Bronchial smooth muscle cell (primary cell): ENCODE measurements at places on chromosomes 2 and 18. TPM values are rescaled to one million over a fixed set of nuclear protein-coding genes. Genes with fewer than 3 reads are reported as not detected.

FAM228A gene
- total RNA-seq = 0.09 and 0.47 TPM in 2 replicates

IL36RN gene
- total RNA-seq = not detected in 2 replicates

CCDC150 gene
- total RNA-seq = 3.3 and 5.2 TPM in 2 replicates

CNDP1 gene
- total RNA-seq = 0.16 TPM in 1 of 2 replicates, not detected in the other

LOXHD1 gene
- not detected in 2 replicates for total RNA-seq

OTX1 gene
- under 0.01 and 0.32 TPM in 2 replicates for total RNA-seq

FLACC1 gene
- total RNA-seq = 0.43 and 1.3 TPM in 2 replicates

MFSD2B gene
- total RNA-seq = under 0.01 and 0.17 TPM in 2 replicates

TNFAIP6 gene
- total RNA-seq = 37.2 and 86.0 TPM in 2 replicates

IL37 gene
- total RNA-seq = not detected in 2 replicates

ALKAL2 gene
- total RNA-seq = not detected in 2 replicates

CNTNAP5 gene
- total RNA-seq = not detected in 2 replicates

PCARE gene
- not detected in 2 replicates for total RNA-seq

SLC9A2 gene
- under 0.01 TPM in 1 of 2 replicates, not detected in the other for total RNA-seq

KCNJ13 gene
- not detected in 2 replicates for total RNA-seq

IGFBP2 gene
- total RNA-seq = 2.0 and 2.1 TPM in 2 replicates

METTL21A gene
- total RNA-seq = 4.1 and 5.7 TPM in 2 replicates

GPATCH11 gene
- 3.2 and 3.7 TPM in 2 replicates for total RNA-seq

SULT6B1 gene
- total RNA-seq = not detected in 2 replicates

DAPL1 gene
- total RNA-seq = not detected in 2 replicates

COBLL1 gene
- total RNA-seq = 1.1 and 2.5 TPM in 2 replicates

RFTN2 gene
- 3.6 and 15.1 TPM in 2 replicates for total RNA-seq

YPEL5 gene
- 130 and 250 TPM in 2 replicates for total RNA-seq

ZNF385B gene
- total RNA-seq = under 0.01 TPM in 1 of 2 replicates, not detected in the other

ARHGAP28 gene
- total RNA-seq = 0.32 and 5.0 TPM in 2 replicates

TTN gene
- total RNA-seq = under 0.01 and 0.47 TPM in 2 replicates

TCF7L1 gene
- total RNA-seq = 1.5 and 2.4 TPM in 2 replicates
